ENCODE measurements at places on chromosomes 11 and 22. TPM values are rescaled to one million over a fixed set of nuclear protein-coding genes. Genes with fewer than 3 reads are reported as not detected.

DNA sequence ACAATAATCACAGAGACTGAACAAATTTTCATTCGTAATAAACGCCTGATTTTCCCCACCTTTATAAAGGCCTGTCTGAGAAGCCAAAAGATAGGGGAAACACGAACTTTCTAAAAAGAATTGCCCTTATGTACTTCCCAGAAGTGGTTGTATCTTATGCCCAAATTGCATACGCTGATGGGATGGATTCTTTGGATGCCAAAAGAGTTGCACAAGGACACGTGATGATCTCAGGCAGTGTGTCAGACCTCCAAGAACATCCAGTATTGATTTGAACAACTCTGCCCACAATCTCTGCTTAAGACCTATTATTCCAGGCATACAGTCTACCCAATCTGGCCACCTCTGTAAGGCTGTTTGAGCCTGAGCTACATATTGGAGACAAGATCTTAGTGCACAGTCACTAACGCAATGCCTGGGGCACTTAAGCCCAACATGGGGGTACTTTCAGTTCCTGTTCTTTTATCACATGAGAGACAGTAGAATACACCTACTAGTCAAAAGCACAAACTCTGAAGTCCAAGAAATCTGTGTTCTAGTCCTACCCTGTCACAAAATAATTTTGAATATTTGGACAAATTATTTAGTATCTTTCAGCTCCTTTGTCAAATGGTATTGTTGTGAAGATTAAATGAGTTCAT, 38.9 kb downstream of the OR10A6 start:
- peak; percentile 86 for DNase-seq

- DNase-seq, result no peak
Observed at GRCh38 chr22:19979712-19980493, 36.7 kb downstream of the ARVCF start.

DNA sequence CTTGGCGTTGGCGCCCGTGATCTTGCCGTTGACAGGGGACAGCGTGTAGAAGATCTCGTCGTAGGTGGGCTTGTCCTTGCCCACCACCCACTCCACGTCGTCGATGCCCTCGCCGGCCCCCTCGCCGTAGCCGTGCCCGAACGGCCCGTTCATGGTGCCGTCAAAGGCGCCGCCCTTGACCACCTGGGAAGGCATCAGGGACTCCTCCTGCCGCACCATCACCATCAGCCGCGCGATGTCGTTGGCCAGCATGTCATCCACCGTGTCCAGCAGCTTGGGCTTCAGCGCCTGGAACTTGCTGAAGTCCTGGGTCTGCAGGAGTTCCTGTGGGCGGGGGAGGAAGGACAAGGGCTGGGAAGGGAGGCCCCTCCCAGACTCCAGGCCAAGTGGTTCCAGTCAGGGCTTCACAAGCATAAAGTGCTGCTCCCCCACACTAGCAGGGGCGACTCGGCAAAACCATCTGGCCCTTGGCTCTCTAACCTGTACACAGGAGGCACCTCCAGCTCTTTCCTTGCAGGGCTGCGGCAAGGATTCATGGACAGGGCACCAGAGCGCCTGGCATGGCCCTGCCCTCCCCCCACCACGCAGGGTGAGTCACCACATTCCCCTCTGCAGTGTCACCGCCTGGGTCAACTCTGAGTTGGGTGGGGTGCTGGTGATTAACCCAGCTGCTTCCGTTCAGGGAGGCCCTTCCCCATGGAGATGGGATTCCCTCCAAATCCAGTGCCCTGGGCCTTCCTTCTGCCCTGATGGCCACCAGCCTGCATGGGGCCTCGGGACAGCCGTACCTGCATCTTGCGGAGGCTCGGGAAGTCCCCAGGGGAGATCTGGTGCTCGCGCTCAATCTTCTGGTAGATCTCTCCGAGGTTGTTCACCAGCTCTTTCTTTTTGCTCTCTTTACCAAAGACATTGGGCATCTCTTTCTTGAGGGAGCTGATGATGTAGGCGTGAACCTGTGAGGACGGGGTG, 10.4 kb upstream of the CDC42BPG start:
- DNase-seq, result peak; percentile 92

Gene F2
- not detected for total RNA-seq

- no peak for DNase-seq
Observed at GRCh38 chr11:119277660-119278059, 39.3 kb downstream of the MCAM start.

DNA sequence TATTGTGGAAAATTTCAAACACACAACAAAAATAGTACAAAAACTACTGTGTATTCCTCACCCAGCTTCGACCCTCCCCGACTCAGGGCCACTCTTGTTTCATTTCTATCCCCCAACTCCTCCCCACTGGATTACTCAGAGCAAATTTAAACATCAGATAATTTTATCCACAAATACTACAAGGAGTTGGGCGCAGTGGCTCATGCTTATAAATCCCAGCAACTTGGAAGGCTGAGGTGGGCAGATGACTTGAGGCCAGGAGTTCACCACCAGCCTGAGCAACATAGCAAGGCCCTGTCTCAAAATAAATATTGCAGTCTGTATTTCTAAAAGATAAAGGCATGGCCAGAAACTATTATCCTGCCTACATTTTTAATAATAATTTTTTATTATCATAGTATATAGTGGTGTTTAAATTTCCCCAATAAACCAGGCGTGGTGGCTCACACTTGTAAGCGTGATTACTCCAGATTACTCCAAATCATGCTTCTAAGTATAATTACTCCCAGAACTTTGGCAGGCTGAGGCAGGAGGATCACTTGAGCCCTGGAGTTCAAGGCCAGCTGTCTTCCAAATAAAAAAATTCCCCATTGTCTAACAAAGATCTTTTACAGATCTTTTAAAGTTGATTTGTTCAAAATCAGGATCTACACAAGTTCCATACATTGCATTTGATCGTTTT, 39.8 kb downstream of the LRRC32 start:
- peak; percentile 46 for DNase-seq

GRCh38 chr11:102046841-102047240, 396 bp upstream of the CFAP300 start:
- DNase-seq, result peak; percentile 76

GRCh38 chr11:7603031-7603781, 70.1 kb downstream of the CYB5R2 start:
- peak; percentile 73 for DNase-seq

- DNase-seq, result no peak
Observed at GRCh38 chr11:61352038-61352437, 9.6 kb downstream of the CYB561A3 start.

GRCh38 chr11:102422817-102423712, 29.5 kb downstream of the TMEM123 start:
- no peak for DNase-seq

GRCh38 chr11:19646308-19646707, 66.3 kb upstream of the NAV2 start:
- peak; percentile 46 for DNase-seq

DNA sequence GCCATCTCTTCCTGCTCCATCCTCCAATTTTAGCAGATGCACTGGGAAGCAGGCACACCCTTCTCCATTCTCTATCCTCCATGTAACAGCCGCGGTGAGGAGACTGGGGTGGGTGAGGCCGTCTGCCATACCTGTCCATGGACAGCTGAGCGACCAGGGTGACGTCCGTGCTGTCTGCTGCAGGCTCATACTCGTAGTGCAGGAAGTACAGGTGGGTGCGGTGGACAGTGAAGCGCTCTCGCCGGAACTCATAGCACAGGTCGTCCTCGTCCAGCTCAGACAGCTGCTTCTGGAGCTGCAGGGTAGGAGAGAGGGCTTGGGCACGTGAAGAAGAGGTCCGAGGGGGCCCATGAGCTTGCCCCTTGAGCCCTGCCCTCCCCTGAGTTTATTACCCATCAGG, 257.8 kb upstream of the SYN3 start:
- no peak for DNase-seq

GRCh38 chr22:35864545-35865165, 147.0 kb downstream of the APOL5 start:
- DNase-seq, result peak; percentile 36

- peak; percentile 32 for DNase-seq
Observed at GRCh38 chr22:30175690-30176288, 70.8 kb downstream of the LIF start.

GRCh38 chr11:72411623-72412419, 22.5 kb downstream of the CLPB start:
- no peak for DNase-seq

DNA sequence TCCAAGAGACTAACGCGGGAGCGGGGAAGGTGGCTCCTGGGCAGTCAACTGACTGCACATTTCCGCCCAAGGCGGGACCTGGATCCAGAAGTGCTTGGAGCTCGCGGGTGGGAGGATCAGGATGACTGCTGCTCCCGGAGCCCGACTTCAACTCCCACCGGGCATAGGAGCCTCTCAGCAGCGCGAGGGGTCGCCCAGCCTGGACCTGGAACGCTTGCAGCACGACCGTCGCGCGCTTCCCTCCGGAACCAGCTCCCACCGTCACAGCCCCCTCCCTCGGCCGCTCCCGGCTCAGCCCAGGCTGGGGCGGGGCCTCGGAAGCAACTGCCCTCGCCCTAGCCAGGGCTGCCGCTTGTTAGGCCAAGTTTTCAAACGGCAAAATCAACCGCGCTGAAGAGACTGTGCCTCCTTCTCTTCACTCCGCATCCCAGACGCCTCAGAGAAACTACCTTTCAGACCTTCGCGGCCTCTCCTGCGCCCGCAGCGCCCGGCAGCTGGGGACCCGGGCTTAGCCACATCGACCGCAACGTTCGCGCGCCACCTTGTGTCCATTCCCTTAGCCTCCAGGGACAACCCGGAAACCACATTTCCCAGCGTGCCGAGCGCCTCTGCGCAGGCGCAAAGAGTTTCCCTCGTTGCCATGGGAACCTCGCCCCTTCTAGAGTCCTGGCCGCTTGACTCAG, 14.0 kb downstream of the SSH3 start:
- peak; percentile 94 for DNase-seq

GRCh38 chr22:38935023-38935422, 22.4 kb upstream of the APOBEC3A start:
- no peak for DNase-seq

Gene B3GAT1
- total RNA-seq, result not detected

Gene C11orf91
- not detected for total RNA-seq

DNA sequence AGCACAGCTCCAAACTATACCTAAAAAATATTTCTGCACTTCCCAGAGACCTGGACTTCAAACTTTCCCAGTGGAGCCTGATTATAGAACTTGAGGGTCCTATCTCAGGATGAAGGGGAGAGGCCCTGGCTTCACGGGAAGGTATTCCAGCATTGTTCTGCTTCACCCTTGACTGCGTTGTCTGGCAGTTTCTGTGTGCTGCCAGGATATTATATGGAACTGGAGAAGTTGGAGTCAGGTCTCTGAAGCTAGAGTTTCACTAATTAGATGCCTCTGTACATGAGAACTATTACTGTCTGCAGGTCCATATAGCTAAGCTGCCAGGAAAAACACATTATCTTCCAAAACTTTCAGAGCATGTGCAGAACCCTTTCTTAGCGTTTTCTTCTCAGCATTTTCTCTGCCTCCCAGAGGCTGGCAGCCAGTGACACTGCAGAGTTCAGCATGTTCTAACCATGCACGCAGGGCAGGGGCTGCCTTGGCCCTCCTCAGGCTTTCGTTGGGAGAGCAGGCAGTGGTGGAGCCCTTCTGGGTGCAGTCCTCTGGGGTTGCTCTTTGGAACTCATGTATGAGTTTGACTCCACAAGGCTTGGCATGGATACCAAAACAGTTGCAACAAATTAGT, 99.3 kb downstream of the CWC15 start:
- DNase-seq, result peak; percentile 29

DNA sequence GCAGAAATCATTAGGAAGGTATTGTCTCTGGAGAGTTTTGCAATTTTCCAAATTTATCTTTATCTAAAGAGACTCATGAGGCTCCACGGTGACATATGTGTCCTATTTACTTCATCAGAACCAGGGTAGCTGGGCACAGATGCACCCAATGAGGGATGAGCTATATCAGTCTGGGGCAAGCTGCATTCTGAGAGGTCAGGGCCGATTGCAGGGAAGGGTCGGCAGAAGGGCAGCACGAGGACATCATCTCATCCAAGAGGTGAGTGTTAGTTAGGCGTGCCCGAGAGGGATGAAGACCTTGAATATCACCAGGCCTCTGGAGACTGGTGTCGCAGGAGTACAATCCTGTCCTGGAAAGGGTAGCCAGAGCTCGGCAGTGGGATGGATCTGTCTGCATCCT, 41.0 kb upstream of the SPON1 start:
- no peak for DNase-seq

Gene APOBEC3F
- total RNA-seq, result 1.3 TPM

GRCh38 chr11:123239191-123240150, 44.4 kb upstream of the CLMP start:
- DNase-seq, result no peak

Gene MEI1
- total RNA-seq, result not detected

Gene CHADL
- total RNA-seq, result 0.99 TPM

Gene WNT11
- not detected for total RNA-seq

Measured in fibroblast of the aortic adventitia (primary cell).